ENCODE measurements at places on chromosomes 12 and 14.

- no peaks in the 10 kb centered on the region for H3K27me3 ChIP-seq
- DNase-seq: no peak
- H3K36me3 ChIP-seq: peaks cover 3% of the 10 kb centered on the region
- no peak overlapping the region for H3K4me3 ChIP-seq
Measured at GRCh38 chr12:15206831-15207389, 14.3 kb downstream of the RERG start.

DNA sequence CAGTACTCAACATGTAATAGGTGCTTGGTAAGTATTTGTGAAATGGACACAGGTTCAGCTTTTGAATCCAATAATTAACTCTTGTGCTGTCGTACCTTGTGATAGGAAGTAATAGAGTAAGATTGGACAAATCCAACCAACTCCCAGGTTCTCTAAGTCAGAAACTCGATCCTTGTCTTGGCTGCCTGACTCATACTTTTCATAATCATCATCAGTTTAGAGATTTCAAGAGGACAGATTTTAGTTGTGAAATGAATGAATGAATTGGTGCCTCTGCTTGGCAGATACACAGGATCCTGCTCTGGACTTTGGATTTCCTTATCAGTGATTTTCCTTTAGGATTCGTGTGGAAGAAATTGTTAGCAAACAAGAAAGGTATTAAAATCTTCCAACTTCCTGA is 1145.2 kb downstream of the AACS start:
- H3K4me3 ChIP-seq: no peak overlapping the region
- H3K4me1 ChIP-seq: peaks cover 6% of the 10 kb centered on the region
- H3K27me3 ChIP-seq: no peaks in the 10 kb centered on the region
- H3K27ac ChIP-seq: no peak overlapping the region
- H3K36me3 ChIP-seq: no peaks in the 10 kb centered on the region
- DNase-seq: no peak

DNA sequence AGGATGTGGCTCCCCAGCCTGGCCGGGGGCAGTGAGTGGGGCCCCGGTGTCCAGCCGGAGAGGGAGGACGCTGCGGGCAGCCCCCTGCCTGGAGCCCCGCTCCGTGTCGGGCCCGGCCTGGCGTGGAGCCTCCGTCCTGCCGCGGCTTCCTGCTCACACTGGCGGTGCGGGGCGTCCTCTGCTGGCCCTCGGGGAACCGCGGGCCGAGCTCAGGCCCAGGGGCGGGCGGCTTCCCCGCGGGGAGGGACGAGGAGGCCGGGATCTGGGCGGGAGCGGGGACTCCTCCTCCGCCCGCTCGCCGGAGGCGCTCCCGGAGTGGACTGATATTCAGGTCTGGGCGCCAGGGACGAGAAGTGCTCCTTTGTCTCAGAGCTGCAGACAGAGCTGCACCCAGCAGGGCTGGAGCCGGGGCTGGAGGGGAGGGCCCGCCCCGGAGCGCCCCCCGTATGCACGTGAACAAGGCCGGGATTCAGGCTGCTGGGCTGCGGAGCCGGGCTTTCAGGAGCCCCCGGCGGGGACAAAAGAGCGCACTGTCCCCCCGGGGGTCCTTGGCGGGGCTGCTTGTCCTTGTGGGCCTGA is 2.2 kb downstream of the MMP17 start:
- H3K27me3 ChIP-seq: peaks cover 53% of the 10 kb centered on the region
- peak; percentile 76 for DNase-seq
- no peaks in the 10 kb centered on the region for H3K36me3 ChIP-seq
- no peak overlapping the region for H3K27ac ChIP-seq
- peak overlapping the region; percentile 88 for H3K4me3 ChIP-seq

DNA sequence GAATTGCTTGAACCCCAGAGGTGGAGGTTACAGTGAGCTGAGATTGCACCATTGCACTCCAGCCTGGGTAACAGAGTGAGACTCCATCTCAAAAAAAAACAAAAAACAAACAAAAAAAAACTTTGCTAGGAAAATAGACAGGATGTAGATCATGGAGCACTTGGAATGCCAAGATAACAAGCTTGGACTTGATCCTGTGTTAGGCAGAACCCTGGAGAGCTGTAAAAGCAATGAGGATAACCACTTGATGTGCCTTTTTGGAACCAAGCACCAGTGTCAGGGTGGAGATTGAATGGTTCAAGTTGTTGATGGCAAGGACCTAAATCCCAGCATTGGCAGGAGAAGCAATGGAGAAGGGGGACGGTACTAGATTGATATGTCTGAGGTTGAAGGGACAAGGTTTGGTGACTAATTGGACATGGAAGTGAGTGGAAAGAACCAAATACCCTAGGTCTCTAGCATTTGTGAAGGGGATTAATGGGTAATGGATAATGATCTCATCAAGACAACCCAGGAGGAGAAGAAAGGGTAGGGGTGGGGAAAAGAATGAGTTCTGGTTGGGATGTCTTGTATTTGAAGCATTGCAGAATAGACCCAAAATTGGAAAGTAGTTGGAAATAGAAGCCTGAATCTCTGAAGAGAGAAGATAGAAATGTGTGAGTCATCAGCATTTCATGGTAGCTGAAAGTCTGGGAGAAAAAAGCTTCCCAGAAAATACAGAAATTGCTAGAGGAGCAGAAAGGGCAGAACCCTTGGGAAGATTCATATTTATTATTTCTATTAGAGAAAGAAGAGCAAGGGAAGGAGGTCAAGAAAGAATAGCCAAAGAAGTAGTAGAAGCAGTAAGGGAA is 176.7 kb downstream of the NUAK1 start:
- DNase-seq: no peak
- no peaks in the 10 kb centered on the region for H3K36me3 ChIP-seq
- no peaks in the 10 kb centered on the region for H3K27me3 ChIP-seq
- no peak overlapping the region for H3K27ac ChIP-seq
- no peak overlapping the region for H3K4me3 ChIP-seq
- peaks cover 11% of the 10 kb centered on the region for H3K4me1 ChIP-seq
